ENCODE measurements at places on chromosomes 1 and 21. TPM values are rescaled to one million over a fixed set of nuclear protein-coding genes. Genes with fewer than 3 reads are reported as not detected.

Gene GJA9
- total RNA-seq, result not detected

Gene SPRR1A
- not detected for total RNA-seq

Gene C4BPB
- not detected for total RNA-seq

Gene RBM11
- total RNA-seq, result 14.3 TPM

Gene LINGO4
- total RNA-seq, result 0.23 TPM

Gene C1QA
- 17.5 TPM for total RNA-seq

Gene NBL1
- total RNA-seq, result 43.1 TPM

Gene B3GALT5
- total RNA-seq, result 3.2 TPM
